T-cell (primary cell): ENCODE measurements at places on chromosomes 1 and 21. TPM values are rescaled to one million over a fixed set of nuclear protein-coding genes. Genes with fewer than 3 reads are reported as not detected.

- peak; percentile 62 for DNase-seq
These were observed 4.3 kb downstream of the THEM4 start for GRCh38 chr1:151905070-151905442.

The TCHH gene
- total RNA-seq, result not detected

DNA sequence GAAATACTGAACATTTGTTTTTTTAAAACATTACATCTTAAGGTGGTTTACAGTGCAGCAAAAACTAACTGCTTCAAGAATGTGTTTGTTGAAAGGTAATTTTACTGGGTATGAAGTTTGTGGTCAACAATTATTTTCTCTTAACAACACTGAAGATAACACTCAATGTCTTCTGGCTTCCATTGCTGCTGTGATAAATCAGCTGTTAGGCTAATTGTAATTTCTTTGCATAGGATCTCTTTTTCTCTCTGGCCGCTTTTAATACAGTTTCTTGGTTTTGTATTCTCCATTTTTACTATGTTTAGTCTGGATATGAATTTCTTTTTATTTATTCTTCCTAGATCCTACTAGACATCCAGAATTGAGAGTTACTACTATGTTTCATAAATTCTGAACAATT is 44.9 kb downstream of the DOCK7 start:
- DNase-seq, result no peak

DNA sequence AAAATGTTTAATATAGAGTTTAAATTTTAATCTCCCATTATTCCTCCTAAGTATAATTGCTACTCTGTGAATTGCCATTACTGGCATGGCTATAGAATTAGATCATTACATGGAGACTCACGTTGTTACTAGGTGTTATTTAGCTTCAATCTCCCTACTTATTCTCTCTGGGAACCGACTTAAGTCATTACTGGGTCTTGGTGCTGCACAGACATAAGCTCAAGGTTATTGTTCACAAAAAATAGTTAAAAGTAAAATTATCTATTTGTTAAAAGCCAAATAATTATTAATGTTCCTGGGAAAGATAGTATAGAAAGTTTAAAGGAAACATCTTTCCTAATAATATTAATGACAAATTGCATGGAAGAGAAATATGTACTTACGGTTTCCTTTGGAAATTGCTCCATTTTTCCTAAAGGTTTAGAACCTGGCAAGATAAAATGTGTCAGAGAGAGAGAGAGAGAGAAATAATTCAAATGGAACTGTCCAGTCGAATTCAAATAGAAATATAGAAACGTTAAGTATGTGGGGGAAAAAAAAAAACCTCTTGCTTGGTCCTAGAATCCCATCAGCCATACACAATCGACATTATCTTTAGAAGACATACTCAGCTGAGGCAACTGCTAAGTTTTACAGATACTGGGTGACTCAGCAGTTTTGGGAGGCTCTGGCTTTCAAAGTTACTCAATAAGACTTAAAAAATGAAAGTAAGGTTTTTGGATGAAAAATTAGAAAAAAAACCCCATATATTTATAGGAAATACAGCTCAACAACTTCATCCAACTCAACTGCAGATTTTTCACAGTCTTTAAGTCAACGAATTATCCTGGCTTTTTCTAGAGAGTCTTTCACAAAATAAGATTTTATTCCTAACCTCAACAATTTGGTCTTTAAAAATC is at the start of gene SPTA1:
SPTA1 (minus strand) TSS at position 605 of the 899 bp plus-strand sequence; CDS start at position 407, 198 bp downstream.
- DNase-seq, result no peak

DNA sequence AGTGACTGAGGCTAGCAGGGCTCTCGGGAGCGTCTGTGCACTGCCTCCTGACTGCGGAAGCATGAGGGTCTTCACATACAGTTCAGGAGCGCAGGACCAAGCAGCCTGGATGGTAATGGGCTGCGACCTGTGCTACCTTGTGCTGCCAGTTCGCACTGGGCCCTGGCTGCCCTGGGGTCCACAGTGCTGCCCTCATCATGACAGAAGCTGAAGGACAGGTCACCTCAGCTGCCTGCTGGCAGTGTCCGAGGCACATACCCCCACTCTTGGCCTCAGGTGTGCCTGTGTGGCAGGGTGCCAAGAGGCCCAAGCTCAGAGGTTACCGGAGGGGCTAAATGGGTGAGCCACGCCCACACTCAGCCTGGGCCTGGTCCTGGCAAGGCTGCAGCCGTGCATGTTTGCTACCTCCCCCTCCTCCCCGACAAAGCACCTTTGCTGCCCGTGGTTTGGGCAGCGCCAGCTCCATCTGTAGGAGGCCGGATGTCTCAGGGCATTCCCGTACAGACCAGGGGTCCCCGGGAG is 4.4 kb downstream of the JMJD4 start:
- DNase-seq, result no peak

DNA sequence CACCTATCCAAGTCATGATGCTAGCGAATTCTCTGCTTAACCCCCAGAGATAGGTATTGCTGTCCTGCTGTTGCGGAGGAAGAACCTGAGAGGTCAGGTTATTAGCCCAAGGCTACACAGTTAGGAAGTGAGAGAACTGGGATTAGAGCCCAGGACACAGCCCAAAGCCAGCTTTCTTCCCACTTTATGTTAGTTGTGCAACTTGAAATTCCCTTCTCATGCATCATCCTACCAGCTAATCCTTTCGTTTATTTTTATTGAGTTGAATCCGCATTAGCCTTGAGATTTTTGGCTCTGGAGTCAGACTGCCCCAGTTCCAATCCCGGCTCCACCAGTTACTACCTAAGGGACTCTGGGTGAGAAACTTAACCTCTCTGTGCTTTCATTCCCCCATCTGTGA is 65.4 kb downstream of the PLEKHA6 start:
- no peak for DNase-seq

DNA sequence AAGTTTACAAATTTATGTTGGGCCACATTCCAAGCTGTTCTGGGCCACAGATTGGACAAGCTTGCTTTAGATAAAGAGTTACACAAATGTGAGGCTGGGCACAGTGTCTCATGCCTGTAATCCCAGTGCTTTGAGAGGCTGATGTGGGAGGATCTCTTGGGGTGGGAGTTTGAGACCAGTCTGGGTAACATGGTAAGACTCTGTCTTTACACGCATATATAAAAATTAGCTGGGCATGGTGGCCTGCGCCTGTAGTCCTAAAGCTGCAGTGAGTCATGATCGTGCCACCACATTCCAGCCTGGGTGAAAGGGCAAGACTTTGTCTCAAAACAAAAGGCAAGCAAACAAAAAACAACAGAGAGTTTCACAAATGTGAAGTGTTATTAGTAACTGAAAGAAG is 5.9 kb upstream of the VCAM1 start:
- DNase-seq, result no peak

The AGMAT gene
- 8.4 TPM for total RNA-seq

GRCh38 chr1:224223819-224224714 is 41.0 kb downstream of the DEGS1 start:
- DNase-seq, result no peak

DNA sequence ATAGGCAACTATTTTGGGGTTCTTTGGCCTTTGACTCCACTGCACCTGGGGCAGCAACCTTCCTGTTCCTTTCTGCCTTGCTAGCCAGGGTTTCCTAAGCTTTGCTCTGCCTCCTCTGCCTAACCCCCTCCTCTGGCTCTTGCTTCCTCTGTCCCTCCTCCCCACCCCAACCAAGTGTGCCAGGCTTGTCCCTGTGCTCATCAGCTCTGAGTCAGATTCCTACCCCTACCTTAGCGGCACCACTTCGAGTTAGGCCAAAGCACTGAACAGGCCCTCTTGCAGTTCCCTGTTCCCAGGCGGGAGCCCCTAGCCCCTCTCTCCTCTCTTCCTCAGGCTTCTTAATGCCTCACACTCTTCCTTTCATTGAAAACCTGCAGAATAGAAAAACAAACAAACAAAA is 74.8 kb upstream of the HAO2 start:
- no peak for DNase-seq

DNA sequence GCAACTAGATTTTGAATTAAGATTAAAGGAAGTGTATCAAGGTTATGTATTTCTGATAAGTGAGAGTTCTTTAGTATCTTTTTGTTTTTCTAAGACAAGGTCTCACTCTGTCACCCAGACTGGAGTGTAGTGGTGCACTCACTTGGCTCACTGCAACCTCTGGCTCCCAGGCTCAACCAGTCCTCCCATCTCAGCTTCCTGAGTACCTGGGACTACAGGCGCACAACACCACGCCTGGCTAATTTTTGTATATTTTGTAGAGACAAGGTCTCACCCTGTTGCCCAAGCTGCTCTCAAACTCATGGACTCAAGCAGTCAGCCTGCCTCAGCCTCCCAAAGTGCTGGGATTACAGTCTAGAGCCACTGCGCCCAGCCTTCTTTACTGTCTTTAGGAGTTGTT is 33.7 kb downstream of the DHX9 start:
- no peak for DNase-seq

The KIAA1614 gene
- total RNA-seq, result 0.38 TPM

The PAQR6 gene
- 3.0 TPM for total RNA-seq

The FCRL5 gene
- 0.98 TPM for total RNA-seq

DNA sequence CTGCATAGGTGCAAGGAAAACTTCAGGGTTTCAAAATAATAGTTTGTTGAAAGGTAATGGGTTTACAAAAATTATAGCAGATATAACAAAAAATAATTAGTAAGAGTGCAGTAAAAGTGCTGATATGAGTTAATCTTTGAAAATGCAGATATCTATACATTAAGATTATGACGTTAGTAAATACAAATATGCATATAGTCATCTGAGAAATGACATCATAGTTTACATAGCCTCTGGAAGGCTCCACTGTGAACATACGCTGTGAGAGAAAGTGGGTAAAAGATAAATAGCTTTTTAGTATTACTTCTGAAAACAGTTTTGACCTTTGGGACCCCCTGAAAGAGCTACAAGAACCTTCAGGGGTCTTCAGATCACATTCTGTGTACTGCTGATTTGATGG is 356.2 kb upstream of the SNX7 start:
- DNase-seq, result no peak
